ENCODE measurements at places on chromosomes 5 and 9.

DNA sequence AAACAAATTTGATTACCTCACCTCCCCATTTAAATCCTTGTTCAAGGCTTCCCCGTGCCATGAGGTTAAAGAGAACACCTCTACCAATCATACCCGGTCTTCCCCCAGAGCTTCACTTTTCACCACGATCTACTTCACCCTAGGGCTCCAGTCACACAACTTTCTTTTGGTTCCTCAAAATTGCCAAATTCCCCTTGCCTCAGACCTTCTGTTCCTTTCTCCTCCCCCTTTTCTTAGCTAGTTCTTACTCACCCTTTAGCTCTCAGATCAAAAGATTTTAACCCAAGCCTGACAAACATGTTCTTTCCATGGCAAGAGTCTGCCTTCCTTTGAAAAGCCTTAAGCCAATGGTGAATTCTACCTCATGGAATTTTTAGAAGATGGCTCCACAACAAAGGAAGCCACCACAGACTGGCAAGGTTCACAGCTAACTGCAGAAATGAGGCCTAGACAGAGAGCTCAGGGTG is 56.7 kb downstream of the MAPKAP1 start:
- no peak for DNase-seq

DNA sequence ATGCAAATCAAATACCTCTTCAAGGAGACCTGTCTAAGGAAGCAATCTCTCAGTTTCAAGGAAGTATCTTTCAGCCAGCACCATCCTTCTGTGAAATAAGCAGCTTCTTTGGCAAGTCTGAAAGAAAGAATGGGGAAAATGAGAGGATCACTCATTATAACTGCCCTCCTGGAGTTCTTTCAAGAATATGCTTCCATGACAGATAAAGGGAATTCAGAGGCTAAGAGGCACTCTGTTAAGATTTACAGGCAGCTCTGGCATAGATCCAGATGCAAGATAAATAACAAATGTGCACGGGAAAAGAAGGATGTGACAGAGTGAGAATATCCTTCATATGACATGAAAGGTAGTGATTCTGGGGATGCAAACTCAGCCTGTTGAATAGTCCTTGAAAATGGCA is 348.2 kb upstream of the CCNG1 start:
- no peak for DNase-seq

- no peak for DNase-seq
Observed at GRCh38 chr9:20447291-20447690, 175.0 kb downstream of the MLLT3 start.

DNA sequence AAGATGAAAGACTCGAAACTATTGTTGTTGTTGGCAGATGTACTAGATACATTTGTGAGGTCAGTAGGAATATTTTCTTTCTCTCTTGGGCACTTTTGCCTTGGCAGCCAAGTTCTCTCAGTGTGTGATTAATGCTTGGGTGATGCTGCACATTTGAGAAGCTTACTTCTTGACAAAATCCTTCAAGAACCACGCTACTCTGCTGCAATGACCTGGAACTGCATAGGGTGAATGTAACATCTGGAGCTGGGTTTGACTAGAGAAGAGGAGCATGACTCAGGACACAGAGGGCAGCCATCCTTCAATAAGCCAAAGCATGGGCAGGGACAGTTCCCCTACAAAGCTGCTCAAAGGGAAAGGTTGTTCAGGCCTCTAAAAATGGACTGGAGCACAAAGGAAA is 75.5 kb upstream of the PUM3 start:
- DNase-seq: no peak

DNA sequence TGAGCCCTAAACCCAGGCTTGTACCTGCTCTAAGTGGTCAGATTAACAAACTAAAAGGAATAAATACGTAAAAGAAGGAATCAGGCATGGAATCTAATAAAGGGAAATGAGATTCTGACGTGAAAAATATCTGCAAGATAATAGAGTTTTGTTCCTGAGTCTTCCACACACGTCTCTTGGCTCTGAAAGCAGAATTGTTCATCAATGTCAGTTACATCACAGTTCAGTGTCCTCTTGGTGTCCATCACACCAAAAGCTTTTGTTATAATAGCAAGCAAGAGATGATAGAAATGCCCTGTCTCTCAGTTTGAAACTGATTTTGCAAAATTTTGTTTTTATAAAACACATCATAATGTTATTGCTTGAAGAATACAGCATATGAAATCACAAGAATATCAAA is 34.7 kb upstream of the NMUR2 start:
- DNase-seq: no peak
